T-helper 17 cell (primary cell): ENCODE measurements at places on chromosomes 5 and 9. TPM values are rescaled to one million over a fixed set of nuclear protein-coding genes. Genes with fewer than 3 reads are reported as not detected.

SVEP1 gene
- total RNA-seq: 0.08 TPM

DAB2IP gene
- not detected for total RNA-seq

DNA sequence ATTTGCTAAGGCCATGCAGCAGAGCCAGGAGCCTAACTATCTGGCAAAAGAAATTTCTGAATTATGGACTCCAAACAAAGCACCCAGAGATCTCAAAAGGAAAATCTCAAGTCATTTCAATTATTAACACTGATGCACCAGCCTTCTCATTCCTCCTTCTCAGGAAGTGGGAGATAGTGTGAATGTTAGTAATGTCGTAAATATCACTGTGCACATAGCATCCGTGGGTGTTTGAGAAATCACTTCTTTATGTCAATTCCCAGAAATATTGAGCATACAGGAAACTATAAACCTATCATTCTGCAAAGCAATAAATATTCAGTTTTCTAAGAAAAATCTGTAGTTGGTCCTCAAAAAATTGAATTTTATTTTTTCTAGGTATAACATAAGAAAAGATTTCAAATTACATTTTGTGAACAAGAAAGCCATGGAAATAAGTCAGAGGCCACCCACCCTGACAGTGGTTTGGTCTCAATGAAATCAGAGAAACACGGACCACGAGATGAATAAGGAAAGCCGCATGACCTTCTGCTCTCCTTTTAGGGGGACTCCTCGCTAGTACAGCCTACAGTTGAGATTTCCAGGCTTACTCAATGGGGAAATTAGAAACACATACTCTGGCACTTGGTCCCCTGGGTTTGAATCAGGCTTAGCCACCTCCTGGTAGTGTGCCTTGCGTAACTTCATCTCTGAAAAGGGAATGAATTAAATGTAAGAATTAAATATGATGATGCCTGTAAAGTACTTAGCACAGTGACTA, 120.6 kb downstream of the DIRAS2 start:
- no peak overlapping the region for H3K4me3 ChIP-seq
- no peak overlapping the region for H3K27ac ChIP-seq
- DNase-seq: no peak
- peaks cover 2% of the 10 kb centered on the region for H3K36me3 ChIP-seq
- H3K27me3 ChIP-seq: peaks cover 30% of the 10 kb centered on the region
- no peaks in the 10 kb centered on the region for H3K4me1 ChIP-seq

- H3K4me1 ChIP-seq: no peaks in the 10 kb centered on the region
- H3K27me3 ChIP-seq: no peaks in the 10 kb centered on the region
- no peak for DNase-seq
- H3K36me3 ChIP-seq: no peaks in the 10 kb centered on the region
- H3K4me3 ChIP-seq: no peak overlapping the region
- H3K27ac ChIP-seq: no peak overlapping the region
Measured at GRCh38 chr5:103290846-103291245, 32.3 kb downstream of the MACIR start.

DNA sequence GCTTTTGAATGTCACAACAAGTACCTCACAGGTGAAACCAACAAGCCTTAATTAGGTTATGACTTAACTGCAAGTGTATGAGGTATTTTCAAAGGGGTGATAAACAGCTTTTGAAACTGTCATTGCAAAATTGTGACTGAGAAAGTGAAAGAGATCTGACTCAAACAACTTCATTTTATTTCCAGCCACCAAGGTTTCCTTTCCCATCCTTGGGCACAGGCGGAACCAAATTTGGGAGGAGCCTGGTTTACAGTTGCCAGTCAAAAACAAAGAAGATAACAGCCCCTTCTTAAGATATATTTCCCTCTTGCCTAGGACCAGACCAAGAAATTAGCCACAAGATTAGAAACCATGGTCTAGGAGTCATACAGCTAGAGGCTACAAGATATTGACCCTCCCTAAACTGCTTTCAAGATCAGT, 417.1 kb downstream of the CSNK1G3 start:
- no peak overlapping the region for H3K27ac ChIP-seq
- DNase-seq: no peak
- no peaks in the 10 kb centered on the region for H3K36me3 ChIP-seq
- H3K27me3 ChIP-seq: no peaks in the 10 kb centered on the region

STKLD1 gene
- 0.81 TPM for total RNA-seq

ENTREP1 gene
- 0.77 TPM for total RNA-seq

IL17B gene
- not detected for total RNA-seq

RNF130 gene
- 10.8 TPM for total RNA-seq

GRCh38 chr5:149731617-149732323, 1.7 kb downstream of the PPARGC1B start:
- H3K36me3 ChIP-seq: no peaks in the 10 kb centered on the region
- H3K27me3 ChIP-seq: no peaks in the 10 kb centered on the region
- DNase-seq: peak; percentile 50
- peak overlapping the region; percentile 92 for H3K4me3 ChIP-seq
- H3K27ac ChIP-seq: peak overlapping the region; percentile 84

SGCD gene
- not detected for total RNA-seq

IFNB1 gene
- not detected for total RNA-seq

GGTA1 gene
- 7.7 TPM for total RNA-seq

- no peak overlapping the region for H3K27ac ChIP-seq
- DNase-seq: no peak
- H3K4me3 ChIP-seq: no peak overlapping the region
- peaks cover 34% of the 10 kb centered on the region for H3K27me3 ChIP-seq
- no peaks in the 10 kb centered on the region for H3K36me3 ChIP-seq
- peaks cover 2% of the 10 kb centered on the region for H3K4me1 ChIP-seq
Measured at GRCh38 chr5:170142196-170142595, 36.5 kb downstream of the FOXI1 start.

GRCh38 chr5:372556-372995, 51.1 kb downstream of the AHRR start:
- H3K4me3 ChIP-seq: no peak overlapping the region
- H3K36me3 ChIP-seq: no peaks in the 10 kb centered on the region
- no peak for DNase-seq
- H3K4me1 ChIP-seq: peaks cover 13% of the 10 kb centered on the region

DNA sequence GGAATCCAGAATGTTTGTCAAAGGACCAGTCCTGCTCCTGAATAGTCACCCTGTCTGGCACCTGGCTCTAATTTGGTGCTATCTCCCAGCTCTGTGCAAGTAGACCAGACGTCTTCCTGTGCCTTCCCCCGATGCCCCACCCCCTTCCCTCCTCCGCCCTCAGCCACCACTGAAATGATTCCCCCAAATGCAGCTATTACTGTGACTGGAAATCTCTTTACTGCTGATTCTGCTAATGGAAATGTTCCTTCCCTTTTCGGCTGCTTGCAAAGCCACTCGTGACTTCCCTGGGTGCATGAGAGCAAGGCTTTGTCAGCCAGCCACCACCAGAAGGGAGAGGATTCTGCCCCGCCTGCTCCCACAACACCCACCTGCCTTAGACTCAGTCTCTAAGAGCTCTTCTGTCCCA, 11.4 kb downstream of the ASTN2 start:
- H3K27ac ChIP-seq: no peak overlapping the region
- H3K4me3 ChIP-seq: no peak overlapping the region
- no peaks in the 10 kb centered on the region for H3K4me1 ChIP-seq
- no peaks in the 10 kb centered on the region for H3K36me3 ChIP-seq

- H3K36me3 ChIP-seq: no peaks in the 10 kb centered on the region
- no peak overlapping the region for H3K27ac ChIP-seq
- no peaks in the 10 kb centered on the region for H3K27me3 ChIP-seq
- DNase-seq: no peak
Measured at GRCh38 chr5:180618829-180619562, 27.7 kb upstream of the SCGB3A1 start.

DNA sequence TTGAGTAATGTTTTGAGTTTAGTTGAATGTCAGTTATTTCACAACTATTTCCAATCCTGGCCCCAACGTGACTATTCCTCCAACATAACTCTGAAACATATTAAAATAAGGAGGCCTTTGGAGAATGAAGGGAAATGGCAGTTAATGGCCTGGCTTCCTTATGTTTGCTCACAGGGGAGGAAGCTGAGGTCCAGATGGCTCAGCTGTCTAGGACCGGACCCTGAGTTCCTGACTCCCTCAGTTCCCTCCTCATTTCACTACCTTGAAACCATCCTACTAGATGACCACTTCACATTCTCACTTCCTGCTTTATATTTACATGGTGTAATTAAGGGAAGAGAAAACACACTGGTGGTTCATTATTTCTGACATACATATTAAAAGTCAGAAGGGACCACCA, 6.6 kb downstream of the OTULINL start:
- no peak overlapping the region for H3K27ac ChIP-seq
- no peaks in the 10 kb centered on the region for H3K27me3 ChIP-seq
- H3K36me3 ChIP-seq: no peaks in the 10 kb centered on the region
- peaks cover 45% of the 10 kb centered on the region for H3K4me1 ChIP-seq
- no peak for DNase-seq

PTGER4 gene
- 314 TPM for total RNA-seq

DNA sequence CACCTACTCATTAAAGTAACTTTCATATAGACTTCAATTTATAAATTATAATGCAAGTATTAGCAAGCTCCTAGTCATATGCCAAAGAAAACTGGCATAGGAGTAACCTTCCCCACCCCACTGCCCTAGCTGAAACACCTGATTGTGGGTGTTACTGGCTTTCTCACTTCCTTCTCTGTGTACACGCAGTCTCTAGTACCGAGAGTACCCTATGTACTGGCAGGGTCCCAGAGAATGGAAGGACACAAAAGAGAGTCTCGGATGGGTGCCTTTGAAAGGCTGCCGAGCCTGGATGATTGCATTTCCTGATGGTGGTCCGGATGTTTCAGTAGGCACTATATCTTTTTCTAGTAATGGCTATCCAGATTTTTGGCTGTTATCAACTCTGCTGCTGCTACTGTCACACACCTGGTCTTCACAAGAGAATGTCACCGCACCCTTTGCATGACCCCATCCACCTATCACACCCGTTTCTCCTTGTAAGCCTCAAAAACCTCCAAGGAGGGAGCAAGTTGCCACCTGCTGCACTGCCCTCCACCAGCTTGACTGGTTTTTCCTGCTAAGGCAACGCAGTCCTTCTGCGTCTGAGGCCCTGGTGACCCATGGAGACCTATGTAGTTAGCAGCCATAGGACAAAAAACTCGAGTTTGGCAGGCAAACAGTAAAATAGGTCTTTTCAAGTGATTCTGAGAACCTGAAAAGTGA, 53.8 kb upstream of the CLINT1 start:
- no peaks in the 10 kb centered on the region for H3K36me3 ChIP-seq
- H3K27me3 ChIP-seq: peaks cover 5% of the 10 kb centered on the region
- no peak overlapping the region for H3K27ac ChIP-seq
- H3K4me3 ChIP-seq: no peak overlapping the region

THOC3 gene
- 120 TPM for total RNA-seq

- no peak overlapping the region for H3K27ac ChIP-seq
- H3K36me3 ChIP-seq: no peaks in the 10 kb centered on the region
- H3K4me1 ChIP-seq: no peaks in the 10 kb centered on the region
- DNase-seq: no peak
Measured at GRCh38 chr9:2495221-2496005, 126.2 kb upstream of the VLDLR start.
